Stimulated activated CD8-positive, alpha-beta memory T cell treated with anti-CD3 and anti-CD28 coated beads, Interleukin-4, amount 100 ng/mL, for 4 hours (primary cell): ENCODE measurements at places on chromosomes 11 and 22.

DNA sequence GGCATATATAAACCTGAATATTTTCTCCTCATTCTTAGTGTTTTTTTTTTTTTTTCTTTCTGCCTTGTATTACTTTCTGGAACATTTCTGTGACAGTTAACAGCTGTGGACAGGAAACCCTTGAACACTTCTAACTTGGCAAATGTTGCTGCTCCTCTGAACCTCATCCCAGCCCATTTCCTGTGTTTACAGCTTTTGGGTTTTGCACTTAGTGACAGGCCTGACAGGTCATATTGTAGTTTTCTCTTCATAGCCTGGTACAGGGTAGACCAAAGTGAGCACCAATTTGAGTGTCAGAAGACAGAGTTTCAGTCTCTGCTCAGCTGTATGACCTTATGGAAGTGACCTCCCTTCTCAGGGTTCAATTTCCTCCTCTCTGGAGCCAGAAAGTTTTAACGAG is 91.6 kb downstream of the STIM1 start:
- peak; percentile 9 for DNase-seq

DNA sequence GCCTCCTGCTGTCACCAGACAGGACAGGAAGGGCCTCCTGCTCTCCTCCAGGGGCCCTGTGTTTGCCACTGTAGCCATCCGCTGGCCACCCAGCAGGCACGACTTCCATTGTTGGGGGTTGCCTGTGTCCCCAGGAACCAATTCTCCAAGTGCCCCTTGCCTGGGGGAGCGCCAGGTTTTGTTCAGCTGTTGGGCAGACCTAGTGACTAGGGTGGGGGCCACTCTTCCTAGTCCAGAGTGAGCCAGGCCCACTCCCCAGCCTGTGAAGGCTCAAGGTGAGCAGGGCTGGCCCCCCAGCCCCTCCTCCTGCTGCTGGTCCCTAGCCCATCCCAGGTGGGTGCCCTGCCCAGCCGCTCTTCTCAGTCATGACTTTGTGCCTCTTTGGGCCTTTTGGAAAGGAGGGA is 30.9 kb downstream of the OSBPL5 start:
- DNase-seq = no peak

DNA sequence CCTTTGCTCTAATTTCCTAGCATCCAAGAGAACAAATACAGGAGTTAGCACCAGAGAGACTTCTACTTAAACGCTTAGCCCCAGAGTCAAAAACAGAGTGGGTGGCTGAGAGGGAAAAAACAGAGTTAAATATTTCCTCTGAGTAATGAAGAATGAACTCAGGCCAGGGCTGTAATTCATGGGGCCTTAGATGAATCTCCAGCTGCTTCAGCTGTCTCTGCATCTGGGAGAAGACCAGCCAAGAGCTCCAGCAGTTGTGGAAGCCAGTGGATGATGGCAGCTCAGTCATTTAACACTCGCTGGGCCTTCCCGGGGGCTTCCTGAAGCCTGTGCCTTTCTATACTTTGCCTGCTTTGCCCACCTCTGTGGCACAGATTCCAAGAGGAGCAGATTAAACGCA is 5.7 kb upstream of the ADAMTS15 start:
- DNase-seq = no peak

- DNase-seq = no peak
Measured at GRCh38 chr11:122307476-122308035, 191.5 kb upstream of the BLID start.

DNA sequence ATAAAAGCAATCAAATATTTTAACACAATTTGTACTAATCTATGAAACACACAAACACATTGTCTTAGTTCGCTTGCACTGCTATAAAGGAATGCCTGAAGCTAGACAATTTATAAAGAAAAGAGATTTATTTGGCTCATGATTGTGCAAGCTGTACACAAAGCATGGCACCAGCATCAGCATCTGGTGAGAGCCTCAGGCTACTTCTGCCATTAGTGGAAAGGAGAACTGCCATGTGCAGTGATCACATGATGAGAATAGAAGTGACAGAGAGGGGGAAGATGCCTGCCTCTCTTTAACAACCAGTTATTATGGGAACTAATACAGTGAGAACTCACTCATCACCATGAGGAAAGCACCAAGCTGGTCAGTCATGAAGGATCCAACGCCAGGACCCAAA is 105.1 kb downstream of the GUCY1A2 start:
- DNase-seq = no peak

- DNase-seq = no peak
Measured at GRCh38 chr11:69080257-69080995, 31.7 kb downstream of the TPCN2 start.

DNA sequence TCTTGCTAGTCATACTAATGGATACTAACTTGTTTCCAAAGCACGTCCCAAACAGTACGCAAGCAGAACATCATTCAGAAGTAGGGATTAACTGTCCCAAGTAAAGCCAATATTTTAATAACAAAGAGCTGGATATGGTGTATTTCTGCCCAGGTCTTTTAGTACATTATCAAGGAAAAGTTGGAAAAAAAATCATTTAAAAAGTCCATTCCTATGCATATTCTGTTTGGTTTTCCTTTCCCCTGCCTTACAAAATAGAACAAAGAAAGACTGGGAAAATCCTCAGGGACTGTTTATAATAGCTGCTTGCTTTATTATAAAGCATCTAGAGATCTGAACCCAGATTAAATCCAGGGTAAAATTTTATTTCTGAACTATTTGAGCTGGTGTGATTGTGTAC is 83.9 kb downstream of the UVRAG start:
- no peak for DNase-seq

DNA sequence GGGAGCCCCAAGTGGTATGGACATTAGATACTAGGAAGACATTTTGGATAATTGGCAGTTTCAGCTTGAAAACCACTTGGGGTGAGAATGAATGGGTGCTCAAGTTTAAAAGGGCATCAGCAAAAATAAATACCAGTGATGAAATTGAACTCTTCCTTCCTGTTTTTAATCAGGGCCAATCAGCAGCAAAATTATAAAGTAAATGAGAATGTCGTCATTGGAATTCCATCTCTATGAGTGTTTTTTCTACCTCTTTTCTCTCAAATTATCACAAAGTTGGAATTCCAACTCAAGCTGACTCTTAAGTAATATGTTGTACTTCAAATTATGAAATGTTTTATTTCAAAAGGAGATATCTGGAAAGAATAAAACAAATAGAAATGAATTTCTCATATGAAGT is 730.6 kb downstream of the METTL15 start:
- no peak for DNase-seq

- DNase-seq = no peak
Measured at GRCh38 chr11:130121445-130121978, 38.1 kb upstream of the ST14 start.

GRCh38 chr22:48299801-48300200 is 1527.9 kb downstream of the BRD1 start:
- DNase-seq = no peak

DNA sequence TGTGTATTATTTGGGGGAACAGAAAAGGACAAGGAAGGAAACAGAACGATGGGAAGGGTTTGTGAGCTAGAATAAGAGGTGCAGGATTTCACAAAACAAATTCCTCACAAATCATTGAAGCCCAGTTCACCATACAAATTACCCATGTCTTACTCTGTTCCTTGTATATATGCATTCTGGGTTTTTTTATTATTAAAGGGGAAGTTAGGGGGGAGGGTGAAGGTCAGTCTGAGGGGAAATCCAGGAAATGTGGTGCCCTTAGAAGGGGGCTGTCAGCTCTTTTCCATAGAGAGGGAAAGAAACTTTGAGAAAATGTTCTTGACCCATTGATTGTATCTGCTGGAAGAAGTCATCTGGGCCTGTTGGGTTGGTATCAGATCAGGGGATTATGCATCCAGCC is 90.8 kb downstream of the RNF169 start:
- no peak for DNase-seq

DNA sequence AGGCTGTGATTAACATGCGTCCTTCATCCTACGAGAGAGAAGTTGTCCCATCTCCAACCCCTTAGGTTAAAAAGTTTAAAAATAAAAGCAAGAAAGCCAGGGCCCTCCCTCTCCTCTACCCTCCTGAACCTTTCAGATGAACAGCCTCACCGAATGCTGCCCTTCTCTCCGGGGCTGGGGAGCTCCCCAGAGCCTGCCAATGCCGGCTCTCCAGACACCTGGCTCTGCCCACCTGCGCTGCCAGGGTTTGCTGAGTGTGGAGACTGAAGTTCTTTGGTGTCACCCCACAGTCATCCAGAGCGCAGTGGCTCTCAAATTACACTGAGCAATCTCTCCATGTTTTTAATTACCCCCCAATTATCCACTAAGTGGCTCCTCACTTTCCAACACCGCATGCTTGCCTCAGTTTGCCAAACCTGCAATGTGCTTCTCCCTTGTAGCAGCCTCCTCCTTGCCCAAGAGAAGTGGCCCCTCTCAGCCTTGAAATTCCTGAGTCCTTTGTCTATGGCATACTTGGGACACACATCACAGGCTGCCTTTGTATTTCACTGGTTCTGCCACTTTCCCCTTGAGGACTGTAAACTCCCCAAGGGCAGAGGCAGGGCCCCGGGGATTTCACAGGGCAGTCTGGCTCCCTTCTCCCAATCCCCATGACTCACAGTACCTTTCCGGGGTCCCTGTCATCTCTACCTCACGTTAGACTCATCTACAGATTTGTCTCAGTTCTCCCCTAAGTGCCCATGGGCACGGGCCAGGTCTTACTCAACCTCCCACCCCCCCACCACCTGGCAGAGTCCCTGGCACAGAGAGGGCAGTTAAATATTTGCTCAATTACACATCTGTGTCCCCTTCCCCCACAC is 2.0 kb downstream of the MYH9 start:
- no peak for DNase-seq

DNA sequence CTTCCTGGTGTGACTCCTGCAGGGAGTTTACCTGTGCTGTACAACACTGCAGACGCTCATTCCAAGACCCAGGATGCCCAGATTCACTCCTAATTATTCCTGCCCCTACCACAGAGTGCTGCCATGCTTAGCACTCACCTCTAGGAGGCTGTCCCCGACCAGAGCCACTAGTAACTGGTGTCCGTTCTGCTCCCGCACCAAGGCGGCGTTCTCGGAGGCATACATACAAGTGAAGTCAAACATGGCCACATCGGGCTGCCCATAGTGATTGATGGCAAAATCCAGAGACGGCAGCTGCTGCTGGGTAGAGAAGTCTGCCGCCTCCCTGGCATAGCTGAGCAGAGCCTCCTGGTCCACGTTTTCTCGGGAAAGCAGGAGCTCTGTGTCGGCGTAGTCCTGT is 122.3 kb upstream of the BID start:
- DNase-seq = no peak

- no peak for DNase-seq
Measured at GRCh38 chr22:32018056-32018455, 25.0 kb upstream of the SLC5A1 start.

DNA sequence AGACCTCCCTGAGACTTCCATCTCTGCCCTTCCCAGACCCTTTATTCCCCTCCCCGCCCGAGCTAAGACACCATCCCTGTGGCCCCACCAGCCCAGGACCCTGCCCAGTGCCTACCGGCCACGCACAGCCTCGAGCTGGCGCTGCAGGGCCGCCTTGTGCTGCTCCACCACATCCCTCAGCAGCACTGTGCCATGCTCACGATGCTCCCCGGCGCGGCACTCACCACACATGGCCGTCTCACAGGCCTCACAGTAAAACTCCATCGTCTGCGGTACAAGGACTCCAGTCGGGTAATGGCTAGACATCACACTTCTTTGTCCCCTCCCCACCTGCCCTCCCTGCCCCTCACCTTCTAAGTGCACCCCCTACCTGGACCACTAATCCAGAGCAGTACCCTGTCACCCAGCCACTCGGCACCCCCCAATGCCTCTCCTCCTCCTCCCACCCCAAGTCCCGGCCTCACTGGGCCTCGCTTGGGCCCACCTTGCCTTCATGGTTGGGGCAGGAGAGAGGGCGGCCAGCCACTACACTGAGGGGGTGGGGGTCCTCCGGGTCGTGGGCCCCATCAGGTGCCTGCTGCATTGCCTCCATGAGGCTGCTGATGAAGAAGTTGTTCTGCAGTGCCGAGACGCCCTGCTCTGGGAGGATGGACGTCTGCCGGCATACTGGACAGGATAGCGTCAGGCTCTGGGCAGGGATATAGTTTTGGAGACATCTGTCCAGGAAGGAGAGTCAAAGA is 16.0 kb downstream of the TRIM3 start:
- DNase-seq = no peak

DNA sequence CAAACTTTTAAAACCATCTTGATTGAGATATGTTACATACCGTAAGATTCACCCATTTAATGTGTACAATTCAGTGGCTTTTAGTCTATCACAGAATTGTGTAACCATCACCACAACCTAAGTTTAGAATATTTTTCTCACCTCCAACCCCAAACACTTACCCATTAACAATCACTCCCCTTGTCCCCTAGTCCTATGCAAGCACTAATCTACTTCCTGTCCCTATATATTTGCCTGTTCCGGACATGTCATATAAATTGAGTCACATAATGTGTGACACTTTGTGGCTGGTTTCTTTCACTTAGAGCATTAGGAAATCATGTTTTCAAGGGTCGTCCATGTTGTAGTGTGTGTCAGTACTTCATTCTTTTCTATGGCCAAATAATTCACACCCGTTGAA is 38.8 kb downstream of the RASSF10 start:
- no peak for DNase-seq
